ENCODE measurements at places on chromosomes 12 and 14.

GRCh38 chr14:71498212-71498611 lies 434.0 kb upstream of the RGS6 start:
- no peak for DNase-seq

GRCh38 chr12:121626853-121627640 lies 717 bp downstream of the ORAI1 start:
- peak; percentile 86 for DNase-seq

DNA sequence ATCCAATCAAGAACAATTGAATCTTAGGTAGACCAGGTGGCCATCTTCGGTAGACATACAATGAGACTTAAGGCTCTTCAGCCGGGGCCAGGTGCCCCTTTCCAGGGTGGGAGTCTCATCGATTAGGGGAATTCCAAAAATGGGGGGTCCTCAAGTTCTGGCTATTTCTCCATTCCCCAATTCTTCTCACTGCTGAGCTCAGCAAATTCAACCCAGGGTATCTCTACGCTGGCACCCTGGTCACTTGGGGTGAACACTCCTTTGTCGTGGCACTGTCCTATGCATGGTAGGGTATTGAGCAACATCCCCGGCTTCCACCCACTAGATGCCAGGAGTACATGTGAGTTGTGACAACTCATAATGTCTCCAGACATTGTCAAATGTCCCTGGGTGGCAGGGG lies 34.9 kb upstream of the FBXO21 start:
- no peak for DNase-seq

DNA sequence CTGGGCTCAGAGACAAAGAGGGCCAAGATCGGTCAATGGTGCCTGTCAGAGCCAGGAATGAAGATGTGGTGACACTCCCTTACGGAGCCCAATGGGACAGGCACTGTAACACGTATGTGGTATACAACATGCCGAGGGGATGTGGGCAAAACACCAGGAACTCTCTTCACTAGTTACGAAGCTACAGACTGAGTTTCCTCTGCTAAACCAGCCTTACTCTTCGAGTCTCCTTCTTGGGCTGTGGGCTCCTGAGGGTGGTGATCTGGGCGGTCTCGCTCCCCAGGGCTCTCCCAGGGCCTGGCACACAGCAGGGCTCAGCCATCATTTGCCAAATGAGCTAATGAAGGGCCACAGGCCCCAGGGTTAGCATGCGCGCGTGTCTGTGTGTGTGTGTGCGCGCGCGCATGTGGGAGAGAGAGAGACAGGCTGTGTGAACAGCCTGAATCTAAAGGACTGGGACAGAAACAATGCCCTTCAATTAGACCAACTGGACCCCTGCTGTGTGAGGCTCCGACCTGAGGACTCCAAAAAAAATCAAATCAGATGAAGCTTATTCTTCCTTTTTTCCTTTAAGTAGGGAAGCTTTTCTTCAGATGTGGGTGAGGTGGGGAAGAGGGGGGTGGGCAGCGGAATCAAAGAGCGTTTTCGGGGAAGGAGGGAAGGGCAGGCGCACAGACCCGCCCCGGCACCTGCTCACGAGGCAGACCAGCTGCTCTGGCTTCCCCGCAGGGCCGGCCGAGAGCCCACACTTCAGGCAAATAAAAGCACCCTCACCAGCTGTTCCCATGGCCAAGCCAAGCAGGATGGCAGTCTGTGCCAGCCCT lies 42.5 kb downstream of the CCDC88C start:
- DNase-seq: no peak

- no peak for DNase-seq
These were observed 225.2 kb downstream of the SEC23A start for GRCh38 chr14:38877744-38878388.

GRCh38 chr12:1666685-1667162 lies 24.1 kb upstream of the ADIPOR2 start:
- no peak for DNase-seq

DNA sequence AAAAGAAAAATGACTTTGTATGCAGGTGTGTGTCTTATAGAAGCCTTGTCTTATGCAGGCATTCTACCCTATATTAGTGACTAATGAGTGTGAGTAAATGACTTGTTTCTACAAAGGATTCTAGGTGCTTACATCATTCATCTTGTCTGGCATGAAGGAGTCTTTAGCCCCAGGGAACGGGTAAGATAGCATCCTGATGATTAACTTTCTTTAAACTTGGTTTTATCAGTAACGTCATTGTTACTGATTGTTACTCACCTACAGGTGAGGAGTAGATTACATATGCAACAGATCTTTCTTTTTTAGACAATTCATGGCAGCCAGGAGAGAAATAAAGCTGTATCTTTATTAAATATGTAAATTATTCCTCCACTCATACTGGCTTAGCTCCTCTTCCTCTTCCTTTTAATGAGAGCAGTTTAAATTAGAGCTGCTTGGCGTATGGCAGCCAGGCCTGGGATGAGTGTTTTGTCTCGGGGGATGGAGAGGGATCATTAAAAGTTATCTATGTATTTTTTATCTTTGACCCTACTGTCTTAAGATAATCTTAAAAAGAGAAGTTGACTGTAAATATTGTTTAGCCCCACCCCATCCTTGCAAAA lies 57.2 kb upstream of the ATP2A2 start:
- no peak for DNase-seq

DNA sequence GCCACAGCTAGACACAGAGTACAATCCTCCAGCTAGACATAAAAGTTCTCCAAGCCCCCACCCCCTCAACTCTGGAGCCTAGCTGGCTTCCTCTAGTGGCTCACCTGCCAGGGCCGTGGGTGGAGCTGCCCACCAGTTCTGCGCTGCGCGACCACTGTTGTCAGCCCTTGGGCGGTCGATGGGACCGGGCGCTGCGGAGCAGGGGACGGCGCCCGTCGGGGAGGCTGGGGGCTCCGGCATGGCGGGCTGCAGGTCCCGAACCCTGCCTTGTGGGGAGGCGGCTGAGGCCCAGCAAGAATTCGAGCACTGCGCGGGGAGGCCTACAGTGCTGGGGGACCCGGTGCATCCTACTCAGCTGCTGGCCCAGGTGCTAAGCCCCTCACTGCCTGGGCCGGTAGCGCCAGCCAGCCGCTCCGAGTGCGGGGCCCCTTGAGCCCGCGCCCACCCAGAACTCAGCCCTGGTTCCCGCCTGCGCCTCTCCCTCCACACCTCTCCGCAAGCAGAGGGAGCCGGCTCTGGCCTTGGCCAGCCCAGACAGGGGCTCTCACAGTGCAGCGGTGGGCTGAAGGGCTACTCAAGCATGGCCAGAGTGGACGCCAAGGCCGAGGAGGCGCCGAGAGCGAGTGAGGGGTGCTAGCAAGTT lies 51.0 kb downstream of the RTN1 start:
- no peak for DNase-seq

DNA sequence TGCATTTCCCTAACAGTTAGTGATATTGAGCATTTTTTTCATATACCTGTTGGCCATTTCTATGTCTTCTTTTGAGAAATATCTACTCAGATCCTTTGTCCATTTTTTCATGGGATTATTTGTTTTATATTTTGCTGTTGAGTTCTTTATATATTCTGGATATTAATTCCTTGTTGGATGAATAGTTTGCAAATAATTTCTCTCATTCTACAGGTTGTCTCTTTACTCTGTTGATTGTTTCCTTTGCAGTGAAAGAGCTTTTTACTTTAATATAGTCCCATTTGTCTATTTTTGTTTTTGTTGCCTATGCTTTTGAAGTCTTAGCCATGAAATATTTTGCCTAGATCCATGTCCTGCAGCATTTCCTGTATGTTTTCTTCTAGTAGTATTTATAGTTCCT lies 11.5 kb upstream of the SLC4A8 start:
- no peak for DNase-seq

GRCh38 chr12:88505696-88506095 lies 74.6 kb downstream of the KITLG start:
- DNase-seq: no peak

DNA sequence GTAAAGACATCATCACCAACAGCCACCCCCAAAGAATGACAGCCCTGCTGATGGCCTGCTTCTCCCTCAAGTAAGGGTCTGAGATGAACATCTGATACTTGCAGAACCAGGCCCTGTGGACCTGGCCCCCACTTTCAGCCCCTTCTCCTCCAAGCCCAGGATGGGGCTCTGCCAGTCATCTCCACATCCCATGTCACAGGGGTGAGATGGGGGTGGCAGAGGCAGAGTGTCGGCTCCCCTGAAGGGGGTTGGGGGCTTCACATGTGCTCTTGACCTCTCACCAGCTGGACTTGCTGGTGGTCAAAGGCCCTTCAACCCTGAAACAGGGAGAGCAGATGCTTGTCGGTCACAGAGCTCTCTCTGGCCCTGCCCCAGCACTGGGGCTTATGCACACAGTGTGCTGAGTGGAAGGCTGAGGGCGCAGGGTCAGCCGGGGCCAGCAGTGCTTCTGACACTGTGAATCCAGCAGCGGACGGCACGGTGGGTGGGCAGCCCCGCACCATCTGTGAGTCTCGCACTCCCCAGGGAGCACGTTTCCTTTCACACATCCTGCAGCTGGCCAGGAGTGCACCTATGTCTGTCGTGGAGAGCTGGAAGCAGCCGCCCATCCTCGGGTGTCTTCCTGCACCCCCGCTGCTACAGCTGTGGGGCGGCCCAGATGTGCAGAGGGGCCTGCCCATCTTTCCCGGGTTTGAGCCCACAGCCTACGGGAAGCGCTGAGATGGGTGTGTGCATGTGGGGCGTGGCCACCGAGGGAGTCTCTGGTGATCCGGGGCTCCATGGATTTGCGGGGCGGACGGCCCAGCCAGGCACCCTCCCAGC lies 94.3 kb downstream of the ADGRD1 start:
- no peak for DNase-seq

DNA sequence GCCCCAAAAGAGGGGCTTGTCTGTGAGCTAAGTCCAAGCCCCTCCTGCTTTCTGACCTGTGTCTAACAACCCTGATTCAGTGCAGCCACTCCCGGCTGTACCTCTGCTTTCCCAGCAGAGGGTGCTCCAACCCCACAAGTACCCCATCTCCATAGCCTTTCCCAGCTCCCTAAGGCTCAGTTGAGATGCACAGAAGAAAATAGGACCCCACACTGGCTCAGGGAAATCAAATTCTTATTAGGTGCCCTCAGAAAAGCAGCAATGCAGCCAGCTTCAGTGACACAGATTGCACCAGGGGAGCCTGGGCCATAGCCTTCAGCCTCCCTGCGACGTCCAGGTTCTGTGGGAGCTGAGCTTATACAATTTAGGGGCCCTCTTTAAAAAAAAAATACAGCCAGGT lies 49.9 kb downstream of the LRRC74A start:
- no peak for DNase-seq

GRCh38 chr12:42039176-42039575 lies 105.5 kb downstream of the GXYLT1 start:
- no peak for DNase-seq

DNA sequence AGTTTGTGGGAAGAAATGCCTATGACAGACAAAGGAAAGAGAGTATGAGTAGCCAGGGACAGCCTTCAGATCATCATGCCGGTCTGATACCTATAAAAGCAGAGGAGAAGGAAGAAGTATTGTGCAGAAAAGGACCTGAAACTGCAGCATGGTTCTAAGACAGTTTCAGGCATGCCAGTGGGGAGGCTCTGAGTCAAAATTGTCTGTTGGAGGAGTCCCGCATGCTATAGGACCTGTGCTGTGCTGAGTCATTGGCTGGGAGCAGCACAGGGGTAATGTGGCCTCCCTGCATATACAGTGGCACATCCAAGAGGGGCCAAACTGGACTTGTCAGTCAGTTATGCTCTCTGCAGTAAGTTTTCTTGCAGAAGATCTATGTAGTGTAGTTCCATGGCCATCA lies 40.7 kb downstream of the NEUROD4 start:
- peak; percentile 19 for DNase-seq

GRCh38 chr14:51041108-51041531 lies 53.8 kb downstream of the TRIM9 start:
- no peak for DNase-seq

GRCh38 chr12:105386431-105386830 lies 55.9 kb downstream of the C12orf75 start:
- DNase-seq: no peak

DNA sequence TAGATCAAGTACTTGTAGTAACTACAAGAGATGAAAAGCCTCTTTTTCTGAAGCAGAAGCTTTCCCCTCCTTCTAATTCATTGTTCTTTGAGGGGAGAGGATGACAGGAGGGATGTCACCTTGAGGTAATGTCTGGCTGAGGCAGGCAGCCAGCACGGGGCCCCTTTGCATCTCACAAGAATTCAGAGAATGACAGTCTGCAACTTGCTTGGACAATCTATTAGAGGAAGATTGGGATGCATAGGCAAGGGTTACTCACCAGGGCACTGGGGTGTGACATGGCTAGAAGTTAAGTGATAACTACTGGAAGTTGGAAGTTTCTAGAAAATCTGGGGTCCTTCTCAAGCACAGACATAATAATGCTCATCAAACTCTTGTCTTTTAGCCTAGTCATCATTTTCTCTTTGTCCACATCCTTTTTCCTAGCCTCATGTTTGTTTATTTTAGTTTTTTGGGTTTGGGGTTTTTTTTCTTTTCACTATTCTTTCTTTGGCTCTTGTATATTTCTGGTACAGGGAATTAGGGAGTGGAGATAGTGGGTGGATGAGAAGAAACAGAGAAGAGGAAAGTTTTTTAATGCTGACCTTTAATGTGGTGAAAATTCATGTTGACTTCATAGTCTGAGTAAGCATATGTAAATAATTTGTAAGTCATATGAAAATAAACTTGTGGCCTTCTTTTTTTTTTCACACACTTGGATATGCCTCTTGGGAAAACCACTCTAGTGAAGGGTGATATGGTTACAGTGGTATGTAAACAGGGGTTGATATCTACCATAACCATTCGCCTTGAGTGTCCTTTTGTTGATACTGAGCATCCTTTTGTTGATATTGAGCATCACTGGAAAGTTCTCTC lies 55.1 kb downstream of the TTLL5 start:
- no peak for DNase-seq

DNA sequence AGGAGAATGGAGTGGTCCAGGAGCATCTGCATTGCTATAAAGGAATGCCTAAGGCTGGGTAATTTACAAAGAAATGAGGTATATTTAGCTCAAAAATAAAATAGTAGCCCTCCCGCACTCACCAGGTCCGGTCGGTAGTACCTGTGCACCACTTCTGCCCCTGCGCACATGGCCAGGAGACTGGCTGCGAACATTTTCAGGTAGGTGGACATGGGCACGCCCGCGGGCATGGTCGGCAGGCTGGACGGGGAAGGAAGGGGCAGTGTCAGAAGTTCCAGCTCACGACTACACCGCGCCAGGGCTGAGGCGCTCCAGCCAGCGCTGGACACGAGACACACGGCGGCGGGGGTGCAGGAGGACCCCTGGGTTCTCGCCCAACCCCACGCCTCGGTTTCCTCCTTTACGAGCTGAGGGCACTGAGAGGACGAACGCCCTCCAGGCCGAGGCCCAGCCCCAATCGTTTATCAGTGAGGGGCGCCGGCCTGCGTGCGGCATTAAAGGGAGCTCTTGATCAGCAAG lies 9.1 kb upstream of the TDG start:
- no peak for DNase-seq

- DNase-seq: no peak
These were observed 123.0 kb downstream of the PDE3A start for GRCh38 chr12:20491290-20491689.

- no peak for DNase-seq
These were observed 71.2 kb upstream of the HOXC13 start for GRCh38 chr12:53867216-53868012.

GRCh38 chr14:21868442-21869046 lies 194.9 kb upstream of the OR4E1 start:
- peak; percentile 64 for DNase-seq

- DNase-seq: no peak
These were observed 845 bp downstream of the GIT2 start for GRCh38 chr12:109995361-109995685.

Measured in stimulated activated CD8-positive, alpha-beta memory T cell treated with anti-CD3 and anti-CD28 coated beads, Interleukin-15, amount 100 ng/mL, for 48 hours (primary cell).